ENCODE measurements at places on chromosomes 2 and 18. TPM values are rescaled to one million over a fixed set of nuclear protein-coding genes. Genes with fewer than 3 reads are reported as not detected.

GRCh38 chr2:11967946-11968465, 221.6 kb downstream of the LPIN1 start:
- no peak overlapping the region for H3K27ac ChIP-seq
- peaks cover 17% of the 10 kb centered on the region for H3K4me1 ChIP-seq
- H3K4me3 ChIP-seq = no peak overlapping the region
- no peaks in the 10 kb centered on the region for H3K27me3 ChIP-seq

DNA sequence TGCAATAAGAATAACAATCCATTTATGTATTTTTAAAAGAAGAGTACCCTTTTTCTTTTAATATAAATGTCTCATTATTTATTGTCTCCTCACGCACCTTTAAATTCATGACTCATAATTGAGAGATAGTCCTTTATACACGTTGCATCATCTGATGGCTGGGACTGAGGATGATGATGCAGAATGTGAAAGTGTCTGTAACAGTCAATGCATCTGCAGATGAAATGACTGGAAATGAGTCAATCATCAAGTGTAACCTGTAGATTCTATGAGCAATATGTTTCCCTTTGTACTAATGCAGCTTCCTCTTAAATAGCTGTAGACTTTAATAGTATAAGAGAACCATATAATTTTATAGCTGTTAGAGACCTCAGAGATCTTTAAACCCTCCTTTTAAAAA, 26.1 kb upstream of the SYT4 start:
- no peaks in the 10 kb centered on the region for H3K4me1 ChIP-seq
- H3K27me3 ChIP-seq = no peaks in the 10 kb centered on the region
- H3K4me3 ChIP-seq = no peak overlapping the region
- H3K36me3 ChIP-seq = no peaks in the 10 kb centered on the region
- no peak for DNase-seq

FAM161A gene
- total RNA-seq = 3.6 TPM

SUMO1 gene
- 56.2 TPM for total RNA-seq

LRRTM4 gene
- 0.49 TPM for total RNA-seq

CABLES1 gene
- total RNA-seq = 3.9 TPM

KYNU gene
- total RNA-seq = 1.4 TPM
